ENCODE measurements at places on chromosomes 6 and 20.

- no peak for DNase-seq
Observed at GRCh38 chr20:63544241-63544957, 3.1 kb downstream of the SRMS start.

DNA sequence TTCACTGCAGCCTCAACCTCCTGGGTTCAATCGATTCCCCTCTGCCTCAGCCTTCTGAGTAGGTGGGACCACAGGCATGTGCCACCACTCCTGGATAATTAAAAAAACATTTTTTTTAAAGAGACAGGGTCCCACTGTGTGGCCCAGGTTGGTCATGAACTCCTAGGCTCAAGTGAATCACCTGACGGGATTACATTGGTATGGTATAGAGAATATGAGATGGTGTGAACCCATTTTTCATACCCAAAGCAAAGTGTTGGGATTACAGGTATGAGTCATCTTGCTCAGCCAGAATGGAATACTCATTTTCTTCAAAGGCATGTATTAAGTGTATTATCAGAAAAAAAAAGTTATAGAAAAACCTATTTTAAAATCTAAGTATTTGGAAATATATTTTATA lies 114.2 kb downstream of the AHI1 start:
- DNase-seq, result no peak

DNA sequence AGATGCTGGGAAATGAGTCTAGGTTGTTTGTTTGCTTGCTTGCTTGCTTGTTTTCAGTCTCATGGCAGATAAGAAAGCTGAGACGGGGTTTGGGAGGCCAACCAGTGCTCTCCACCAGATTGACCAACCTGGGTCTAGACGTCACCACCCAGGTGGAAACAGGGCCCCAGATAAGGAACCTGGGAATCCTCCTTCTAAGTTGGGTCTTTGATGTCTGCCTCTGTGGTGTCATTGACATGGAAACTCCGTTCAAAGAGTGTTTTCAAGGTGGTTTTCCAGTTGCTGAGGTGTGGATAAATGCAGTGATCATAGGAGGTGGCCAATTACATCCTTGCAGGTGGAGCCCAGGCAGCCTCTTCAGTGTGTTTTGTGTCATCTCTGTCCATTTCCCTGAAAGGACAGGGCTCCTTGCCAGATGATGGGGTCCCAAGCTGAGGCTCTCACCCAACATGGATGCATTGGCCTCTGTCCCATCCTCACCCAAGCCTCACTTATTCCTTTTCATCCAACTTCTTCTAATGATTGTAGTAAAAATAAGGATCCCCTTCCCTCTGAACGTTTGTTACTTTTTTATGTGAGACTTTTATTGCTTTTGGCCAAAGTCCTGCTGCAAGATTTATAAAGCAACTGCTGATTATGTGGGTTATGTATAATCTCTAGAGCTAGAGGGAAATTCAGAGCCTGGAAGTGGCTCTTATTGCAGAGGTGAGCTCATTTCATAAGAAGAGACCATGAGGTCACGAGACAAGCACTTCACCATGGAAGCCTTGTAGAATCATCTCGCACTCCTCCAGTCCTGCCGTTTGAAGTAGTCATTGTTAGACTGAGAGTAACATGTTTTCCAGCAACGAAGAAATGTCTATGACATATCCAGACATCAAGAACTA lies 32.0 kb upstream of the SYNDIG1 start:
- no peak for DNase-seq

GRCh38 chr6:167302074-167302473 lies 11.0 kb downstream of the UNC93A start:
- DNase-seq, result no peak

DNA sequence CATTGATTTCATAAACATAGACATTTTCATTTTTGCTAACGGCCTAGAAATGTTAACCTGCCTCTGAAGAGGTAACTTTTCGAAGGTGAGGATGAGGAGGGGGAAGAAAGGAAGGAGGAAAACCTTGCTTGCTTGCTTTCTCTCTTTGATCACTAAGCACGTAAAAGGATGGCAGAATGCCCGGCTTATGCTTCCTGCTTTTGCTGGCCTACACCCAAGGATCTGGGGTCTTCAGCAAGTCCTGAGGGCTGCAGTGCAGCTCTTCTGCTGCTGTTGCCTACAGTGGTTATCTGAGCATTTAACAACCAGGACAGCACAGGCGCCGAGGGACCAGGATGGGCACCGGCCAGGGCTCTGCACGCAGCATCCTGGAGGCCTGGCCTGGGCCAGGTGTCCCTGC lies 150.8 kb upstream of the TAB2 start:
- no peak for DNase-seq

DNA sequence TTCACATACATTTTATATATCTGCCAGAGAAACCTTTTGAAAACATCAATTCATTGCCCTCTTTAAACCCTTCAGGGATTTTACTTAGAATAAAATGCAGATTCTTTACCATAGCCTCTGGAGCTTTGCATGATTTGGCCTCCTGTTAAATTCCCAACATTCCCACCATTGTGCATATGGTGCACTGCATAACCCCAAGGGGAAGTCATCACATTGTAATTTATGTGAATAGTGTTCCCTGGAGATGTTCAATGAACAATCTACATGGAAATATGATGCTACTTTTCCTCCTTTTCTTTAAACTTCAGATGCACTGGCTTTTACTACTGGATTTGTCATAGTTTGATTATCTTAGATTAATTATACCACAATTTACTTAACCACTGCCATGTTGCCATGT lies 94.7 kb downstream of the PHF3 start:
- DNase-seq, result no peak

DNA sequence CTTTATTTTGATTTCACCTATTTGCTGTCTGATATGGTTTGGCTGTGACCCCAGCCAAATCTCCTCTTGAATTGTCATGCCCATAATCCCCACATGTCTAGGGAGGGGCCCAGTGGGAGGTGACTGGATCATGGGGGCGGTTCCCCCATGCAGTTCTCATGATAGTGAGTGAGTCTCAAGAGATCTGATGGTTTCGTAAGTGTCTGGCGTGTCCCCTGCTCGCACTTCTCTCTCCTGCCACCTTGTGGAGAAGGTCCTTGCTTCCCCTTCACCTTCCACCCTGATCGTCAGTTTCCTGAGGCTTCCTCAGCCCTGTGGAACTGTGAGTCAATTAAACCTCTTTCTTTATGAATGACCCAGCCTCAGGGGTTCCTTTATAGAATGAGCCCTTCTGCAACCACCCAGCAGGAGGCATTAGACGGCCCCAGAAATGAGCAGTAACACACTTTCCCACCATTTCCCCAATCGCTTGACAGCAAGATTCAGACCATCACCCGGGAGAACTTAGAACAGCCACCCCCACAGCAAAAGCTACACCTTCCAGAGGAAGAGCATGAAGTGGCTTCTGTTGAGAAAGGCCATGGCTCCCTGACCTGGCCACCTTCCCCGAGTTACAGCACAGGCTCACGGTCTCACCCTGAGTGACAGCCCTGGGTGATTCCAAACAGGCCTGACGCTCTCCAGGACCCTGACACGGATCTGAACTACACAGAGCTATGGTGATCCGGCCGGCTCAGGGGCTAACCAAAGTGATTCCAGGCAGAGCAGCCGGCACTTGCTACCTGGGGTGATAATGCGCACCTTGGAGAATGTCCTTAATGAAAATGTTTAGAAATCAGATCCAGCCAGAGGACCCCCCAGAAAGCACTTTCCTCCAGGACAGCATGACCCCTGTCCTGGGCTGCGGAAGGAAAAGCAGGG lies 131.2 kb upstream of the CDH4 start:
- DNase-seq, result peak; percentile 35

GRCh38 chr6:57247603-57248002 lies 25.5 kb upstream of the RAB23 start:
- DNase-seq, result no peak
